ENCODE measurements at places on chromosomes 11 and 22.
A peak's percentile ranks its signal among the peaks of the same experiment; 100 is the strongest.

- H3K36me3 ChIP-seq, result no peaks in the 10 kb centered on the region
- no peak overlapping the region for H3K27ac ChIP-seq
- H3K27me3 ChIP-seq, result no peaks in the 10 kb centered on the region
- no peak for DNase-seq
- H3K4me3 ChIP-seq, result peak overlapping the region; percentile 44
Observed at GRCh38 chr22:21736084-21736642, 569 bp upstream of the YPEL1 start.

- peak; percentile 68 for DNase-seq
- no peak overlapping the region for H3K27ac ChIP-seq
- H3K36me3 ChIP-seq, result no peaks in the 10 kb centered on the region
- H3K4me1 ChIP-seq, result peaks cover 18% of the 10 kb centered on the region
- peak overlapping the region; percentile 36 for H3K4me3 ChIP-seq
Observed at GRCh38 chr11:75429902-75430713, 2.9 kb downstream of the KLHL35 start.

GRCh38 chr11:28621753-28622152 is 513.6 kb downstream of the METTL15 start:
- no peak overlapping the region for H3K27ac ChIP-seq
- no peaks in the 10 kb centered on the region for H3K36me3 ChIP-seq
- no peak for DNase-seq

- peaks cover 2% of the 10 kb centered on the region for H3K36me3 ChIP-seq
- peaks cover 46% of the 10 kb centered on the region for H3K4me1 ChIP-seq
- DNase-seq, result peak; percentile 70
- peak overlapping the region; percentile 85 for H3K4me3 ChIP-seq
Observed at GRCh38 chr22:46150655-46151477, 540 bp downstream of the PPARA start.
